Stimulated activated CD4-positive, alpha-beta T cell treated with anti-CD3 and anti-CD28 coated beads, Interleukin-4, amount 100 ng/mL, for 48 hours (primary cell): ENCODE measurements at places on chromosomes 5 and 9.
A peak's percentile ranks its signal among the peaks of the same experiment; 100 is the strongest.

DNA sequence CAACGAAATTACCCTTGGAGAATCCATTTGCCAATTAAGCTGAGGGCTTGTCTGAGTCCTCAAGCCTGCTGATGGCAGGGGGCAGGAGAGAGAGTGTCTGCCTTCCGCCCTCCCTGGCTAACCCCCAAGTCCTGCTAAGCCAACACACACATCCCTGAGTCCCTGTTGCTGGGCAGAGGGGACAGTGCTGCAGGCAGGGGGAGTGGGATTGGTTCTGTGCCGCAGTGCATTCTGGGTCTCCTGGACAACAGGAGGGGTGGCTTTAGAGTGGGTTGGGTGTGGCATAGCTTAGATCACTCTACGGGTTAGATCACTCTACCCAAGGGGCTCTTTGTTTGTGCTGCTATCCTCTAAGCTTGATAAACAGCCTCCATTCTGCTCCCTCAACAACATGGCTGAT, 427.7 kb downstream of the CDK5RAP2 start:
- DNase-seq: no peak

DNA sequence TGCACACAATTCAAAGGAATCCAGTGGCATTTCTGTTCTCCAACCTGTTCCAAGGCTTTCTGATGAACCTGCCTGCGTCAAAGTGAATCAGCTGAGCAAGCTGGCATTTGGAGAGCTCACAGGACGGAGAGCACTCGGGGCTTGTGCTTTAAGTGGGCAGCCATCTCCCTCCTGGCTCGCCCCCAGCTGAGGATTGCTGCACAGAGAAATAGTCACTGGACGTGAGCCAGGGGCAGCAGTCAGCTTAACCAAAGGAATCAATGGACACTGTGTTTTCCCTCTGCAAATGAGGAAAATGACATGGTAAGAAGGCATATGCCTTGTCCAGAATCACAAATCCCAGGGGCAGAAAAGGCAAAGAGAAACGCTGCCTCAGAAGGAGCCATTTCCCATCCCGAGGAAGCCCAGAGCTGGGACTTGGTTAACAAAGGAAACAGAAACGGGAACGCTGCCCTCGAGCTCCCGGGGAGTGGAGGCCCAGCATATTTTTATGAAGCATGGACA, 299.4 kb downstream of the ZSWIM6 start:
- DNase-seq: no peak

- DNase-seq: no peak
Observed at GRCh38 chr9:125524583-125525355, 182.2 kb downstream of the MAPKAP1 start.

DNA sequence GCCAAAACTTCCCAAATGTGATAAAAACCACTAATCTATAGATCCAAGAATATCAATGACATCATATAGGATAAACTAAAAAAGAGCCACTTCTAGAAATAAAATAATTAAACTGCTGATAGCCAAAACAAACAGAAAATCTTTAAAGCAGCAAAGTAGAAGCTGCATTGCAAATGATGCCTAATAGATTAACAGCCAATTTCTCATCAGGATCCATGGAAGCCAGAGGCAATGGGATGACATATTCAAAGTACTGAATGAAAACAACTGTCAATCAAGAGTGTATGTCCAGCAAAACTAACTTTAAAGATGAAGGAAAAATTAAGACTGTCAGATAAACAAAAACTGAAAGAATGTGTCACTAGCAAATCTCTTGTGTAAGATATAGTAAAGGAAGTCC, 224.8 kb downstream of the PSAT1 start:
- DNase-seq: no peak

DNA sequence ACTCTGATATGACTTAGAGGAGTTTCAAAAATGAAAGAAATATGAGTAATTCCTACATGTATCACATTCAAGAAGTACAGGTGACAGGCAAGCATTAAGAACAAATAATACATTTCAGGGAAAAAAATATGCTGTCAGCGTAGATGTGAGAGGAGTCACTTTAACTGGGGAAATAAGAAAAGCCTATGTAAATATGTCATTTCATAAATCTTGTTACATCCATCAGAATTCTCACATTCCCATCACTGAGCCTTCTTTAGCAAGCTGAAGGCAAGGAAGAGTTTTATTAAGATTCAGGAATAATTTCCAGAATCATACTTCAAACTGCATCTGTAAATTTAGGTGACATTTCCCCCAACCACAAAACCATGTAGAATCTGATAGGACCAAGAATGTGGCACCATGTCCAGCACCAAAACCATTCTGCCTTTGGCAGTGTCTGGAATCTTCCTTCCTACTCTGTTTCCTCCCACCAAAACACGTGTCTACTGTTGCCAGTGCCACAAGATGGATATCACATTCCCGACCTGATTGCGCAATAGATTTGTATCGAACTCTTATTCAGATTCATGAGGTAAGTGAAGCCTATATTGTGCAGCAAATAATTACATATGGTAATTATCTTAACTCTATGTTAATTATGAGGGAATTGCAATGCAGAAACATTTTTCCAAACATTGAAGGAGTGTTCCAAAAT, 690.9 kb downstream of the ISL1 start:
- no peak for DNase-seq

DNA sequence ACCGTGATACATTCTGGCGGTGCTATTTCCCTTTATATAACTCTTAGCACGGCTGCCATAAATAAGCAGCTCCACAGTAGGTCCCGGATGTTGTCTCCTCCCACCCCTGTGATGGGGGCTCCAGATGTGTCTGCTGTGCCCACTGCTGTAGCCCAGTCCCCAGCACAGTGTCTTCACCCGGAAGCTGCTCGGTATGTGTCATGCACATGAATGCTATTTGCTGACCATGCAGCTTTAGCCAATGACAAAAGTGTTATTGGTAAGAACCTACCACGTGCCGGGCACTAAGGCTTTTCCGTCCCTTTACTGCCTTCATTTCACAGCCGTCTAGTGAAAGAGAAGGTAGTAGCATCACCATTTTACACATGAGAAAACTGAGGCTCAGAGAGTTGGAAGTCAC, 20.2 kb downstream of the HRH2 start:
- DNase-seq: no peak

DNA sequence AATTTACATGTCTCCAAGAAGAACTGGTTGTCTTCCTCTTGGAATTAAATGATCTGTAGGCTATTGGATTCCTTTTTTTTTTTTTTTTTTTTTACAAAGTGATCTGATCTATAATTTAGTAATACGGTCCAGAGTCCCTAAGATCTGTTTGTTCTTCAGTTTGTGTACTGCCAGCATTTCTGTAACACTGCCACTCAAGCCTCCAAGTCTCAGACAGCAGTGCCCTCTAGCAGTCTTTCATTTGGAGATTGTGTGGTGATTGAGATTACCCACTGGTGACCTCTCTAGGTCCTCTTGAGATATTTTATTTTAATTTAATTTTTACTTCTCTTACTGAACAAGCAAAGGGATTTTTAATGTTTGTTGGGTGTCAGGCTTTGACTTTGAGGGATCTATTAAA, 40.8 kb downstream of the NDFIP1 start:
- DNase-seq: no peak

DNA sequence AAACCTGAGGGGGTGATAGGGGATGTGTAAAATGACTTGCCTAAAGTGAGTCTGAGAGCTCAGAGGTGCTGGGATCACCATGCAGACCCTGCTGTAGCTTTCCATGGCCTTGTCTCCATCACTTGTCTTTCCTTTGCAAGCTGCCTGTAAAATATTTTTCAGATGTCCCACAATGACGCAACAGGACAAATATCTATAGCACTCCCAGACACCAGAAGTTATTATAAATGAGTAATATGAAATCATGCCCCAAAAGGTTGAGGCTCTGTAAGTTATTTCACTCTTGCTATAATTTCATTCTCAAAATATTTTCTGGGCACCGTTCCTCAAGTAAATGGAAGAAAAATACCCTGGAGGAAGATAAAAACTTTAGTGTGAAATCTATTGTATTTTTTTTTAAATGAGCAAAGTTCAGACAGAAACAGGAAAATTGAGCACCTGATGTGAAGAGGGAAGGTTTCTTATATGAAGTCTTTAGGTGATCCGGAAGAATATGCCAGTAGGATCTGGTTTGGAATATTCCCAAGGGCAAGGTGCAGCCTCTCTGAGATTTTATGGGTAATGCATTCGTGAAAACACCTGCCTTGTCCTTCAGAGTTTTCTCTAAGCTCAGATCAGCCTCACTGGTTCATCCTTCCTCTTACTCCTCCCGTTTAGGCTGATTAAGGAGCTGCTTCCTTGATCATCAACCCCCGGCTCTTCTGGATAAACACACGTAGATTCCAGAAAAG, 138.3 kb upstream of the DMAC1 start:
- DNase-seq: no peak

DNA sequence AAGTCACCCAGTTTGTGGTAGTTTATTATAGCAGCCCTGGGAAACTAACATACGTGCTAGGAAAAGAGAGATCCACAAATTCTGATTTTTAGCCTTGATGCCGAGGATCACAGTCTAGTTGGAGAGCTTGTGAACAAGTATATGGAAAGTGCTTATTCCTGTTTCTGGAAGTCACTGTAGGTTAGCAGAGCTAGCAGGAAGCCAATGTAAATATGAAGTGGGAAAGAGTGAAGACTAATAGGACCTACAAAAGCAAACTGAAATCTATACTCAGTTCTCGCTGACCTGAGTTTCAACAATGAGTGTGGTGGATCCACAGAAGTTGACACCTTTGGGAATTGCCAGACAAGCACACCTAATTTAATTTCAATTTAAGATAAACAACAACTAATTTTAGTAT, 254.9 kb downstream of the PLK2 start:
- DNase-seq: no peak

DNA sequence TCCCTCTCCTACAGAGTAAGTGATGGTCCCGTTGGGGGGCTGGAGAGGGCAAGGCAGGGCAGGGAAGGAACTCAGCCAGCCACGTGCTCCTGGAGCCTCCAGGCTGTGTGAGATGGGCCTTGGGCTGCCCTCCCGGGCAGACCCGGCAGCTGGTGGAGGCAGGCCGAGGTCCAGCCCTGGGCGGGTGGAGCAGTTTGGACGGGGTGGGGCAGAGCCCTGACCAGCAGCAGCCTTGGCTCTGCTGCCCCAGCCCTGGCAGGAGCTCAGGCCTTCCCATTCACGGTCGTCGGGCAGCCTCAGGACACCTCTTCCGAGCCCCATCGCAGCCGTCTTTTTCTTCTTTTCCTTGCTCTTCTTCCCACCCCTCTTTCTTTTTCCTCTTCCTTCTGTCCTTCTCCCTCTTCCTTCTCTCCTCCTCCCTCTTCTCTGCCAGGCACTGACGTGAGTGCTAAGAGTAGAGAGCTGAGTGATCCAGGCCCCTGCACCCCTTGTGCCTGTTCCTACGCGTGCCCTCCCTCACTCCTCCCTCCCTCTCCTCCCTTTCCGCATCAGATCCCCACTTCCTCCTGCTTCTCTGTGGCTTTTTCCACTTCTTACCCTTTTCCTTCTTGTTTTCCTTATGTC, 42.8 kb downstream of the AMBP start:
- DNase-seq: no peak

GRCh38 chr5:54905942-54906537, 79.4 kb downstream of the ESM1 start:
- peak; percentile 67 for DNase-seq

DNA sequence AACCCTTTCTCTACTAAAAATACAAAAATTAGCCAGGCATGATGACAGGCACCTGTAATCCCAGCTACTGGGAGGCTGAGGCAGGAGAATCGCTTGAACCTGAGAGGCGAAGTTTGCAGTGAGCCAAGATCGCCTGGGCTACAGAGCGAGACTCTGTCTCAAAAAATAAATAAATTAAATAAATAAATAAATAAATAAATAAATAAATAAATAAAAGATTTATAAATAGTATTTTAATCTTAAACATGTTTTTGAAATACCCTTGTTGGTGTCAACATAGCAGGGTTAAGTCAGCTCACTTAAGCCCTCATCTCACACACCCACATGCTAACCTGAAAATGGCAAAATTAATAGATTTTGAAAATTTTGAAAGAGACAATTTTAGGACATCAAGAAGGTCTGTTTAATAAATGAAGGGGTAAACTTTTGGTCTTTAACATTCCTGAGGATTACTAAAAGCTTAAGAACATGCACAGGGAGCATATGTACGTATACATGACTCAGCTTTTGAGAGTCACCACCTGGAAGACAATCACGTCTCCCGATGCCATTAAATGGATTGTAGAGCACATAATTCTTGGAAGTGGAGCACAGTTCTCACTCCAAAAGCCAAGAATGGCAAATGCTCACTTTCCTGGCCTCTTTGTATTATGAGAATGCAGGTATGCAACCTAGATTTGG, 202.5 kb downstream of the GDNF start:
- DNase-seq: no peak

DNA sequence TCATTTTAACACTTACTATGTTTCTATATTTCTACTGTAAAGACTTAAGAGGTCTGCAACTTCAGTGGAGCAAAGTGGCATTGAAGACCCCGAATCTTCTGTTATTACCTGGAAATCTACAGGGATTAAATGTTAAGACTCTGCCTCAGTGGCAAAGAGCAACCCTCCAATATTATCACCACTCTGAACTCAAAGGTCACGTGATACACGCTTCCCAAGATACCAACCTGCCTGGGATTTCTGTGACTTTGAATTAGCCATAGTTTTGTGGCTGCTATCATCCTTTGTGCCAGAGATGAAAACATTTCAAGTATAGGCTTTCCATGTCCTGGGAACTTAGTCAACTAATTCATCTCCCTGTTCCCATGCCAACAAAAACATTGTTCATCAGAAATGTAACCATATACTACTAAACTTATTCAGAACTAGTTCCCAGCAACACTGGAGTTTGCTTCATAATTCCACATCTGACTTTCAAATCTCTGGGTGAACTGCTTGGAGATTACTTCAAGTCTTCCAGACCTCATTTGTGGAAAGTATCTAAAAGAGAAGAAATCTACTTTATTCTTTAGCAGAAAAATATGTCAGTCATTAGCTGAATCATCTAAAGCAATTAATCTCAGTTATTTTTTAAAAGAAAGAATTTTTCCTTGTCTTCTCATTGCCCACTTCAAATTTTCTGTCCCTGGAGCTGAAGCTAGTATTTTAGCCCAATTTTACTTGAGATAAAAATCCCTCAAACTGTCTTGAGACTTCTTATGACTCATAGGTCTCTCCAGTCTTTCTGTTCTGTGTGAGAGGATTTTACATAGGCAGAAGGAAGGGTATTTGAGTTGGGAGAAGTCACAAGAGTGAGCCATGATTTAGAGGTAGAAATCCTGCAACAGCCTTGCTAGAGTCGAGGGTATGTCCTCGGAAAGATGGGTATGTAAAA, 83.0 kb downstream of the ZNF462 start:
- no peak for DNase-seq

DNA sequence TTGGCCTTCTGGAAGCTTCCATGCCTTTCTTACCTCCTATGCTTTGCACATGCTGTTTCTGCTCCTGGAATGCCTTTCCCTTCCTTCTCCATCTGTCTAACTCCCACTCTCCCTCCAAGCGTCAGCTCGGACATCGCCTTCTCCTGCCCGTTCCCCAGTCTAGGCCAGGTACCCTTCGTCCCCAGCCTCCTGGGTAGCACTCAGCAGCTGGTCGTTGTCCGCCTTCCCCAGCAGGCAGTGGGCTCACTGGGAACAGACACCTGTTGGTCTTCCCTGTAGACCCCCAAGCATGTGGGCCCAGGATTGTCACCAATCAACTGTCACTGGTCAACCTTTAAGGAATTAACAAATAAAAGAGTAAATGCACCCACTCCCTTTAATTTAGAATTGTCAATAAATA, 202.2 kb downstream of the RGS3 start:
- DNase-seq: no peak
